ENCODE measurements at places on chromosomes 4 and X.

DNA sequence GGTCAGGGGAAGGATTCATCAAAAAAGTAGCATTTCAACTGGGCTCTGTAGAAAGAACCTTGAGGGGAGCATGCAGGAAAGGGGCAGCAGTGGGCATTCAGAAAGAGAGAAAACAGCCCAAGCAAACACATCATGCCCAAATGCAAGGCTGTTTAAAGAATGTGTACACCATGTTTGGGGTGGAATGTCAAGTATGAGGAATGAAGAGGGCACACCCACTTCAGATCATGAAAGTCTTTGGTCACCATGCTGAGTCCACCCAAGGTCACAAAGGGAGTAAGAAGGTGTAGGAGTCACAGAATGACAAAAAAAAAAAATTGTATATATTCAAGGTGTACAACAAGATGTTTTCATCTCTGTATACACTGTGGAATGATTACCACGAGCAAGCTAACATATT, 9.4 kb downstream of the S100G start:
- DNase-seq: no peak

DNA sequence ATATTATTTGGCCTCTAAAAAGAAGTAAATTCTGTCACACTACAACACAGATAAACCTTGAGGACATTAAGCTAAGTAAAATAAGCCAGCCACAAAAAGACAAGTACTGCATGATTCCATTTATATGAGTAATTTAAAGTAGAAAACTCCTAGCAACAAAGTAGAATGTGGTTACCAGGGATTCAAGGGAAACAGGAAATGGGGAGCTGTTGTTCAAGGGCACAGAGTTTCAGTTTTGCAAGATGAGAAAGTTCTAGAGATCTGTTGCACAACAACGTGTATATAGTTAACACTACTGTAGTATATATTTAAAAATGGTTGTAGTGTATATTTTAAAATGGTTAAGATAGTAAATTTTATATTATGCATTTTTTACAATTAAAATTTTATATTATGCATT, 25.4 kb downstream of the SEC31A start:
- DNase-seq: no peak

- DNase-seq: no peak
Observed at GRCh38 chr4:184251670-184251980, 34.0 kb upstream of the ENPP6 start.

- DNase-seq: no peak
Observed at GRCh38 chrX:10021461-10022272, 54.5 kb downstream of the CLDN34 start.

DNA sequence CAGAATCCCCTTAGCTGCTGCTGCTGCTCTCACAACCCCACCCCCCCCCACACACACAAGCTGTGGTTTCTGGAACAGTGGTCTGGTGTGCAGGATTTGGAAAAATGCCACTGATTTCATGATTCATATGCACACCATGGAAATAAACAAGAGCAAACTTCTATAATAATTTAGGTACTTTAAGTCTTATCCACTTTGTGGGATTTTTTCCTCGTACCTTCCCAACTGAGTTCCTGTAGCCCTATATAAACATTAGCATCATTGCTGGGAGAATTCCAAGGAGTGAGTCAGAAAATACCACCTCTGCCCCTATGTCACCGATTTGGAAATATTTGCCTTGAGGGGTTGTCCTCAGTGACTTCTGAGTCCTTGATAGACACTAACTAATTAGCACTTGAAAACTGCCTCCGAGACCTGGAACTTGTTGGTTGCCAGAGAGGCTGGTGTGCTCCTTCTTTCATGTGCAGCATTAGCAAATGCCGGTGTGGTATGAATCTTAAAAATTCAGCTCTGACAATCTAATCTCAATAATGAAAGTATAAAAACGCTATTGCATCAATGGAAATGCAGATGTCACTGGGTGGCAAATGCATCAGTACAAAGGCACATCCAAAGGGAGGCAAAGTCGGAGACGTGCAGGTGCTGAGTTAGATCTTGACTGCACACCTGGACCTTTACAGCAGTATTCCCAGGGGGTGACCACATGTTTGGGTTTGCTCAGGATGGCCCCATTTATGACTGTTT, 61.8 kb downstream of the CPE start:
- DNase-seq: no peak

DNA sequence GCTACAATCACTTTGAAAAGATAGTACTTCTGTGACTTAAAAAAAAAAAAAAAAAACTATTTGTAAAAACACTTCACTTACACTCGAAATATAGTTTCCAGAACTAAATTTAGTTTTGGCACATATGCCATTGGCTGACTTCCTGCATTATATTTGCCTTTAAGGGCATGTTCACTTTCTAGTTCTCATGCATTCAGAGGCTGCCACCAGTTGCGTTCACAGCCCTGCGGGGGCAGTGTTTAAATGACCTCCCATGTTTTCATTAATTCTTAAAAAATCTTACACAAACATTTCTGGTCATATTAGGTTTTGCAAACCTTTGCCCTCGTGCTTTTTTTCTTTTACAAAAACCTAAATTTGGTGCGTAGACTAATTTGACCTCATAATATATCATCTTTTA, 12.4 kb upstream of the ARHGAP6 start:
- DNase-seq: no peak

- DNase-seq: no peak
Observed at GRCh38 chr4:20046931-20047677, 204.6 kb upstream of the SLIT2 start.

GRCh38 chrX:107659768-107660167, 31.5 kb downstream of the PRPS1 start:
- no peak for DNase-seq

- DNase-seq: no peak
Observed at GRCh38 chrX:9534686-9535085, 69.8 kb downstream of the TBL1X start.

GRCh38 chr4:52290466-52290865, 239.4 kb downstream of the SPATA18 start:
- DNase-seq: no peak

GRCh38 chrX:41259516-41259915, 74.4 kb upstream of the DDX3X start:
- DNase-seq: no peak

DNA sequence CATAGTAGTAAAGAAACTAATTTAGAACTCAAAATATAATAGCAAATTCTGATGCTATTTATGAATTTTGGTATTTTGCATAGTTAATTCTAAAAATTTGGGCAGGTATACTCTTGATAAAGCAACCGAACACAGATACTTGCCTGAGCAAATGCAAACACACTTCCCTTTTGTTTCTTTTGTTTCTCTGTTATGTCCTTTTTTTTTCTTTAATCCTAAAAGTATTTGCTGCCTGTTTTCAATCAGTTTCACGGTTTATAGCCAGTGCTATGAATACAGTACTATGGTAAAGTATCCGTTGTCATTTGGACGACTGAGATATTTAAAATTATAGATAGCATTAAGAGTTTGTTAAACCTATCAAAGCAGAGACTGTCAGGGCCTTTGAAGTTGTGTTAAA, 84.3 kb upstream of the HPRT1 start:
- DNase-seq: no peak

- no peak for DNase-seq
Observed at GRCh38 chr4:5066101-5066500, 14.8 kb downstream of the STK32B start.

GRCh38 chr4:17636696-17637622, 22.5 kb downstream of the MED28 start:
- peak; percentile 48 for DNase-seq

DNA sequence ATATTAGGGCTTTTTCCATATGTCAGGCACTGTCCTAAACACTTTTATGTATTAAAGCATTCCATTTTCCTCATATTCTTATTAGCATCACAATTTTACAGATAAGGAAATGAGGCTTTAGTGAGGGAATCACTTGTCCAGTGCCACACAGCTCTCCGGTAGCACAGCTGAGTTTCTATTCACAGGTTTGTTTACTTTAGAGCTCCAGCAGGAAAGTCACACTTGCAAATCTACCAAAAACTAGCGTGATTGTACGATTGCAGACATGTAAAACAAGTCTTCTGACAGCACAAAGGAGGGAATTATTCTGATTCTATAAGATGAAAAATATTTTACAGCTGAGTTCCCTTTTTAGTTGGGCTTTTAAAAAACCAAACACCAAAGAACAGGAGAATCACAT, 472.1 kb downstream of the TMA16 start:
- no peak for DNase-seq

DNA sequence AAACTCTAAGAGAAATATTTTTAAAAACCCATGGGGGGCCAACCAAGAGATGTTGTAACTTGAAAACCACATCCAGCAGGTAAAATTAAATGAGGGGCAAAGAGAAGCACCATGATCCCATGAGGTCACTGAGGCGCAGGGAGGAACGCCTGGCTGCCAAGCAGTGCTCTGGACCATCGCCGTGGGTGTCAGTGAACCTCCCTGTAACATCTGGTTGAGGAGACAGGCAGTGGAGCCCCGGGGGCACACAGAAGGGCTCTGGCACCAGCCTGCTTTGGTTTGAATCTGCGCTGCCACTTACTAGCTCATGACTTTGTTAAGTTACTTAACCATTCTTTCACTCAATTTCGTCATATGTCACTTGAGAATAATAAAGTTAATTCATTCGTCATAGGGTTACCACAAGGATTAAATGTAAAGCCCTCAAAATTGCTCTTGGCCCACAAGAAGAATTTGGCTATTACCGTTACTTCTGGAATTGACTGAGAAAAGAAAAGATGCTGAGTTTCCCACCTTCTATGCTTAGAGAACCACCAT, 41.6 kb upstream of the SLC25A4 start:
- no peak for DNase-seq

DNA sequence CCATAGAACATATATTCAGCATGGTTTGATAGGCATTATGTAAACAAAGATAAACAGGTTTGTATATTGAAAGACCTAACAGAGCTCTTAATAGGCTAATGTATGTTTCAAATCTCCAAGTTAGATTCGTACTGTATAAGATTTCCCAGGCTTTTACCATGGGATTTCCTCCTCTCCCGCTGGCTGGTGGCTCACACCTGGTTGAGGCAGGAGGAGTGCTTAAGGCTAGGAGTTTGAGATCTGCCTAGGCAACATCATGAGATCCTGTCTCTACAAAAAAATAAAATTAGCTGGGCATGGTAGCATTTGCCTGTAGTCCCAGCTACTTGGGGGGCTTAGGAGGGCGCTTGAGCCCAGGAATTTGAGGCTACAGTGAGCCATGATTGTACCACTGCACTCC, 5.4 kb downstream of the CPE start:
- DNase-seq: no peak

GRCh38 chr4:26133840-26134239, 187.0 kb upstream of the RBPJ start:
- no peak for DNase-seq

- no peak for DNase-seq
Observed at GRCh38 chr4:99629962-99630554, 27.6 kb downstream of the C4orf54 start.

GRCh38 chrX:42776195-42776594, 1.8 kb downstream of the PPP1R2C start:
- no peak for DNase-seq

GRCh38 chr4:181949704-181950312, 293.4 kb upstream of the TENM3 start:
- no peak for DNase-seq

DNA sequence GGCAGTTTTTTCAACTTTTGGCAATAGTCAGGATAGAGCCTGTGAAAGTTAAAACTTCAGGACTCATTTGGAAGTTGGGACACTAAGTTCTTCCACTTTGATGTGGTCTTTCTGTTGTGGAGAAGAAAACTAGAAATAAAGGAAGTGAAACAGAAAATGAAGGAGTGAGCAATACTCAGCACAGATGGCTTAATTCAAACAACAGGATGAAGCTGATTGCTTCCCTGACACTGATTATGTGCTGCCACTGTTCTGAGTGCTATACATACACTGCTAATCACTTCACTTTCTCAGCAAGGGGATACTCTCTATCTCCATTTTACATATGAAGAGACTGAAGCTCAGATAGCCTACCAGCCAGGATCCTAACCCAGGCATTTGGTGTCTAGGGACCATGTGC, 235.1 kb upstream of the CPEB2 start:
- DNase-seq: no peak

- DNase-seq: no peak
Observed at GRCh38 chr4:41041551-41041950, 172.8 kb downstream of the APBB2 start.

DNA sequence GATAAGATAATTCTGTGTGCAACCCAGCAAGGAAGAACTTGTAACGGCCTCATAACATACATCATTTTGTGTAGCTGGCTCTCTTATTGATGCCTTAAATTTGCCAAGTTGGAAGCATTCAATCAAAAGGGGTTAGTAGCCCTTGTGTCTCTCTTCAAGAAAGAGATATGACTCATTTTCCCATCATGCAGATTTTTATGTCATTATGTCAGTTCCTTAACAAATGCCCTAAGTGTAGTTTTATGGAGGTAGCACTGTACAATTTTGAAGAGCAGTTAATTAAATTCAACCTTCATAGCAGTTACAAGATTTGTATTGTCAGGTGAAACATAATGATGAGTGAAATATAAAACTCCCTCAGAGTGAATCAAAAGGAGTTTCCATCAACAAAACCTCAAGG, 215.6 kb downstream of the GRIA3 start:
- DNase-seq: no peak

DNA sequence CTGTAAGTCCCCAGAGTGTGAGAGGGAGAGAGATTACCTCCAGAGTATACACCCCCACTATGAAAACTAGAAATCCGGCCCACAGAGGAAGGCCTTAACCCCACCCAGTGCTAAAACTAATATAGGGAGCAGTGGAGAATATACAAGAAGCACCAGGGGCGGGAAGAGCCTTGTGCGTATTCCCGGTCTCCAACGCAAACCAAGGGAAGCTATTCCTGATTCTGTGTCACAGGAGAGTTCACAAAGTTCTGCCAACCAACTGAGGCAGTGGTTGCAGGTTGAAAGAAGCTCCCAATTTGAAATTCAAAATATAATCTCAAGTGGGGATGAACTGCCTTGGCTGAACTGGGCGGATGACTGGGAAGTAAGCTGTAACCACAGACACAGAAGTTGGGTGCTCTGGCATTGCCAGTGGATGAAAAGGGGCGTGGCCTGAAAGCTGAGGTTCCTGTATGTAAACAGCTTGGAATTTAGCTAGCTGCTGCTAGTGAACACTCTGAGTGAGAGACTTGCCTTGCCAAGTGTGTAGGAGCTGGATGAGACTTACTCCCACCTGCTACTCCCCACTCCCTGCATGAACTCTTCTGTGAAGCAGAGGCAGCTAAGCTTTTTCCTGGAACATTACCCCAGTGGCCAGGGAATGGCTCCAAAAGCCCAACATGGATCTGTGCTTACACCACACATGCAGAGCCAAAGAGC, 32.7 kb downstream of the ELF2 start:
- DNase-seq: no peak

Data from stimulated activated CD8-positive, alpha-beta memory T cell treated with anti-CD3 and anti-CD28 coated beads, Interleukin-7, amount 100 ng/mL, for 1 hour (primary cell).